Body of pancreas (tissue), 4 donors: ENCODE measurements at places on chromosomes 5 and 9.
A peak's percentile ranks its signal among the peaks of the same experiment; 100 is the strongest.

GRCh38 chr5:174735498-174736330 lies 11.3 kb downstream of the MSX2 start:
- no peak overlapping the region for H3K4me3 ChIP-seq
- no peaks in the 10 kb centered on the region for H3K36me3 ChIP-seq
- no peak overlapping the region for H3K27ac ChIP-seq
- peaks cover 19% of the 10 kb centered on the region for H3K4me1 ChIP-seq
- DNase-seq = peak; percentile 38

DNA sequence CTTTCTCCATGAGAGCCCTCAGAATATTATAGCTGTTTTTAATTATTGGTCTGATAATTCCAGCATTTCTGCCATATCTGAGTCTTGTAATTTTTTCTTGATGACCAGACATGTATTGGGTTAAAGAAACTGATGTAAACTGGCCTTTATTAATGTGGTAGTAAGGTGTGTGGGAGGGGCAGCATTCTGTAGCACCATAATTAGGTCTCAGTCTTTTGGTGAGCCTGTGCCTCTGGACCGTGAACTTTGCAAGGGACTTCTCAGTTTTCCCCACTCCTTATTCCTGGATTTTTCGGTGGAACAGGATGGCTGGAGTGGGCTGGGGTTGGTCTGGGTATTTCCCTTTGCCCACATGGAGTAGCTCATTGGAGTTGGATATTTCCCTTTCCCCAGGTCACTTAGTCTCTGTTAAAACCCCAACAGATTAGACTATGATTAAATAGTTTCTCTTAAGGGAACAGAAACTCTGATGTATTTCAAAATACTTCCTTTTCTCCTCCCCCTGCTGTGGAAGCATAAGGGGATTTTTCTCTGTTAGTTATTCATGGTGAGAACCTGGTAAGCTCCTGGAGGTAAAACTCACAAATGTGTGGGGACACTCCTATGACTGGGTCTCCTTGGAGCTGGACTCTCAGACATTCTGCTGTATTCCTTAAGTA lies 52.4 kb downstream of the FSD1L start:
- no peaks in the 10 kb centered on the region for H3K36me3 ChIP-seq
- no peak overlapping the region for H3K27ac ChIP-seq
- H3K27me3 ChIP-seq = no peaks in the 10 kb centered on the region
- no peak overlapping the region for H3K4me3 ChIP-seq
- no peaks in the 10 kb centered on the region for H3K4me1 ChIP-seq
- DNase-seq = no peak

GRCh38 chr5:125409861-125410536 lies 663.6 kb upstream of the ZNF608 start:
- peaks cover 56% of the 10 kb centered on the region for H3K4me1 ChIP-seq
- H3K27me3 ChIP-seq = no peaks in the 10 kb centered on the region
- peak overlapping the region; percentile 58 for H3K27ac ChIP-seq
- no peak for DNase-seq
- H3K36me3 ChIP-seq = no peaks in the 10 kb centered on the region

- no peak overlapping the region for H3K27ac ChIP-seq
- no peak overlapping the region for H3K4me3 ChIP-seq
- H3K4me1 ChIP-seq = peaks cover 3% of the 10 kb centered on the region
- H3K36me3 ChIP-seq = no peaks in the 10 kb centered on the region
Observed at GRCh38 chr5:142972064-142972570, 201.9 kb downstream of the ARHGAP26 start.

DNA sequence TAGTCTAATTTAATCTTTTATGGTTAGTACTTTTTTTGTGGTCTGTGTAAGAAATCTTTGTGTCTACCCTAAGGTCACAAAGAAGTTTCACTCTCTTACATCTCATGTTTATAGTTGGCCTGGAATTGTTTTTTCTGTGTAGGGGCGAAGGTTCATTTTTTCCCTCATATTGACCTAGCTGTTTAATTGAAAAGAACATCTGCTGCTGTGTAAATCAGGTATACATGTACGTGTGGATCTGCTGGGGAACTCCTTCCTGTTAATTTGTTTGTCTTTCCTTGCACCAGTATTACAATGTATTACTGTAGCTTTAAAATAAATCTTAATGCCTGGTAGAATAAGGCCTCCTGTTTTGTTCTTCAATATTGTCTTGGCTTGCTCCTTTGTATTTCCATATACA lies 37.8 kb downstream of the EXOSC2 start:
- peaks cover 20% of the 10 kb centered on the region for H3K4me1 ChIP-seq
- DNase-seq = no peak

- no peaks in the 10 kb centered on the region for H3K36me3 ChIP-seq
- peaks cover 50% of the 10 kb centered on the region for H3K4me1 ChIP-seq
- peak overlapping the region; percentile 100 for H3K27ac ChIP-seq
- H3K4me3 ChIP-seq = peak overlapping the region; percentile 90
- no peaks in the 10 kb centered on the region for H3K27me3 ChIP-seq
Observed at GRCh38 chr9:33818847-33819500, 2.0 kb downstream of the UBE2R2 start.

DNA sequence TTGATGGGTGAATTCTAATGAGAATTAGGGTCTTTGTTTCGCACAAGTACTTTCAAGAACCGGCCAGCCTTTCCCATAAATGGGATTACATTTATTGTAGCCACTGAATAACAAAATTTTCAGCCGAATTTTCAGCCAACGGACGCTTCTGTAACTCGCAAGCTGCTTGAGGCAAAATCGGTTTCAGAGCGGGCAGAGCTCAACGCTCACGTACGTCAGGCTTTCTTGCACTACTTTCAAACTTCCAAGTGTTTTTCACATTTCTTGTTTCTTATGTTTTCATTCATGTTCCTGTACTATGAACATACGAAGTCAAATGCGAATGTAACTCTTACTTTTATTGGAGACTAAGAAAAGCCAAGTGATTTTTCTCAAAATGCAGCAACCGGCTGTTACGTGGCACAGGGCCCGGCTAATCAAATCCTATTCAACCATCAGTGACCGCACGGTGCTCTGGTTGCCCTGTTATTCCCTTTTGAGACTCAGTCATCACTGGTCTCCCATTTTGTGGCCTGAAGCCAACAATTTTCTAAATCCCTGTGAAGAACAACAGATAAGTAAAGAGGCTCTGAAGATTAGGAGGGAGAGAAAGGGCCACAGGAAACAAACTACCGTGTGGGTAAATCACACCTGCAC lies 68.5 kb downstream of the SLC28A3 start:
- no peak overlapping the region for H3K4me3 ChIP-seq
- no peak overlapping the region for H3K27ac ChIP-seq
- DNase-seq = no peak
- H3K27me3 ChIP-seq = no peaks in the 10 kb centered on the region
- H3K4me1 ChIP-seq = no peaks in the 10 kb centered on the region
- no peaks in the 10 kb centered on the region for H3K36me3 ChIP-seq

- no peaks in the 10 kb centered on the region for H3K4me1 ChIP-seq
- no peaks in the 10 kb centered on the region for H3K27me3 ChIP-seq
- no peak overlapping the region for H3K4me3 ChIP-seq
- DNase-seq = no peak
- H3K27ac ChIP-seq = no peak overlapping the region
Observed at GRCh38 chr9:7788772-7789171, 10.8 kb downstream of the DMAC1 start.

DNA sequence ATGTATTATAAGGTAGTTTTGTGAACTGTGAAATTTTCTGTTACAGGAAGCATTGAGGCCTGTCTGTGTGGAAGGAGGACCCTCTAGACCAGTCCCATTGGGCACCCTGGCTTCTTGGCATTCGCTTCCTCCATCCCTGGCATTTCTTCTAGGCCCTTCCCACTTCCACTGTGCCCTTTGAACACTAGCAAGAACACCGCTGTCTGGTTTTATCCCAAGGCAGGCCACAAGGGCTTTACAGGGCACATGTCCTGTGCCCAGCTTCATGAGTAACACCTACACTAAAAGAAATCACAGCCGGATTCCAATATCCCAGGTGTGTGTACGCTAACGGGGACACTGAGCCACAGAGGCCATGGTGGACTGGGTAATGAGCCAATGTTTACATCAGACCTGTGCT lies 99.8 kb downstream of the ADRB2 start:
- H3K36me3 ChIP-seq = no peaks in the 10 kb centered on the region
- no peak overlapping the region for H3K27ac ChIP-seq
- no peak for DNase-seq
- no peaks in the 10 kb centered on the region for H3K27me3 ChIP-seq

DNA sequence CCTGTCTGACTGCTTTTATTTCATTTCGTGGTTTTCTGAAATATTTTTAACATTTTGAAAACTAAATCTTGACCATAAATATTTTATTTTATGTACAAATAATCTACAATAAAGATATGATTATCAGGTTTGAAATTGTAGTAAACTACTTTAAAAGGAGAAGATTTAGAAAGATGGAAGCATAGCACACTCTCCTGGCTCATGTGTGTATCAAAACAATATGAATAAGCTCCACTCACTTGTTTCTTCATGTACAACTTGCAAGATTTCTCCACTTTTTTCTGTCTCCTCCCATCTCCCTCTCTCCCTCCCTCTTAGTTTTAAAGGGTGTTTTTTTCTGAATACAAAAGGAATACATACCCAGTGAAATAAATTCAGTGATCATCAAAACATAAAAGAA lies 15.4 kb upstream of the VPS13A start:
- no peak overlapping the region for H3K27ac ChIP-seq
- H3K4me1 ChIP-seq = peaks cover 1% of the 10 kb centered on the region
- H3K4me3 ChIP-seq = no peak overlapping the region

GRCh38 chr5:132001647-132002561 lies 9.6 kb downstream of the ACSL6 start:
- no peak overlapping the region for H3K4me3 ChIP-seq
- peaks cover 34% of the 10 kb centered on the region for H3K4me1 ChIP-seq
- H3K27me3 ChIP-seq = no peaks in the 10 kb centered on the region
- peak overlapping the region; percentile 40 for H3K27ac ChIP-seq
- no peaks in the 10 kb centered on the region for H3K36me3 ChIP-seq

- no peak overlapping the region for H3K4me3 ChIP-seq
- no peaks in the 10 kb centered on the region for H3K4me1 ChIP-seq
- DNase-seq = no peak
- H3K27ac ChIP-seq = no peak overlapping the region
Observed at GRCh38 chr9:95841377-95841776, 34.1 kb upstream of the ERCC6L2 start.

GRCh38 chr5:36346896-36347690 lies 45.4 kb upstream of the RANBP3L start:
- H3K36me3 ChIP-seq = no peaks in the 10 kb centered on the region
- no peak overlapping the region for H3K4me3 ChIP-seq
- no peak overlapping the region for H3K27ac ChIP-seq

GRCh38 chr5:138068742-138069600 lies 14.9 kb upstream of the WNT8A start:
- H3K36me3 ChIP-seq = no peaks in the 10 kb centered on the region
- no peak overlapping the region for H3K4me3 ChIP-seq
- peak; percentile 86 for DNase-seq
- no peak overlapping the region for H3K27ac ChIP-seq
- H3K27me3 ChIP-seq = no peaks in the 10 kb centered on the region

- H3K4me3 ChIP-seq = no peak overlapping the region
- H3K36me3 ChIP-seq = no peaks in the 10 kb centered on the region
- H3K27ac ChIP-seq = no peak overlapping the region
- no peaks in the 10 kb centered on the region for H3K27me3 ChIP-seq
- no peak for DNase-seq
Observed at GRCh38 chr5:146940295-146940694, 61.7 kb upstream of the PPP2R2B start.

- no peaks in the 10 kb centered on the region for H3K27me3 ChIP-seq
- no peak overlapping the region for H3K27ac ChIP-seq
- DNase-seq = no peak
- H3K36me3 ChIP-seq = no peaks in the 10 kb centered on the region
- H3K4me3 ChIP-seq = no peak overlapping the region
- H3K4me1 ChIP-seq = no peaks in the 10 kb centered on the region
Observed at GRCh38 chr9:64773491-64773931, 511.5 kb downstream of the FOXD4L5 start.

DNA sequence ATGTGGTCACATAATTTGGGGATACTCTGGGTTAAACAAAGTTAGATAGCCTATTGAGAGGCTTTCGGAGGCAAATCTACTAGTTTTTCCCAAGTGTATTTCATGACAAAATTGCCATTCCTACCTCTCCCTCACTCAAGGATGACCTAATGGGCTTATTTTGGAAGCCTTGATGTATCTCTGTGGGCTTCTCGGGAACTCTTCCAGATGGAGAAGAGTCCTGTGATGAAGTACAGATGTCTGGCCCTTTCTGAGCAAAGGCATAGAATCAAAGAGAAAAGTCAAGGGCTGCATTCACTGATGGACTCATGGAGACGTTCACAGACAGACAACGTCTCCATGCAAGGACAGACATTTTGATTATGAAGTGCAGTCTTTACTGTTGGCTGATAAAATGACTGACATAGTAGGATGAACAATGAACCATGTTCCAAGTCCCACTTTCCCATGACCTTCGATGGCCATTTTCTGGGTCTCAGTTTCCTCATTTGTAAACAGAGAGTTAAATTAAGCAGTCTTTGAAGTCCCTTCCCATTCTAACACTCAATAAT lies 347.2 kb upstream of the CD180 start:
- DNase-seq = no peak
- H3K27ac ChIP-seq = no peak overlapping the region
- H3K36me3 ChIP-seq = no peaks in the 10 kb centered on the region
- no peak overlapping the region for H3K4me3 ChIP-seq
- peaks cover 1% of the 10 kb centered on the region for H3K4me1 ChIP-seq
- H3K27me3 ChIP-seq = no peaks in the 10 kb centered on the region

GRCh38 chr9:115651461-115651860 lies 502.1 kb upstream of the PAPPA start:
- H3K4me1 ChIP-seq = no peaks in the 10 kb centered on the region
- DNase-seq = no peak
- H3K36me3 ChIP-seq = no peaks in the 10 kb centered on the region
- H3K27ac ChIP-seq = no peak overlapping the region

DNA sequence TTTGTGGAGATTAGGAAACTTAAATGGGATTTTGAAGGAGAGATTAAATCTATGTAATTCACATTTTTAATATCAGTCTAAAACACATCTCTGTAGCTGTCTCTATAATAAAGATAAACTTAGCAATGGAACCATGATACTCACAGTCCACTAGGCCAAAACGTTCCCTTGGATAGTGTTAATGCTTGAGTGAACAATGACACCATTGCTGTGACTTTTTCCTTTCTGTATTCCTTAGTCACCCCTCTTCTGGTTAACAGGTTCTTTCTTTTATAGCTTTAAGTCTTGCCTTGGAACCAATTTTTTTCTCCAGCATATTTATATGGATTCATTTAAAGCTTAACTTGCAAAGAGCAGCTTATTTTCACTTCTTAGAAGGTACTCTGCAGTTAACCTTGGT lies 63.3 kb downstream of the INSL6 start:
- no peak overlapping the region for H3K27ac ChIP-seq
- DNase-seq = no peak
- H3K27me3 ChIP-seq = no peaks in the 10 kb centered on the region
- H3K4me3 ChIP-seq = no peak overlapping the region

GRCh38 chr9:6183227-6183551 lies 32.4 kb upstream of the IL33 start:
- no peaks in the 10 kb centered on the region for H3K27me3 ChIP-seq
- H3K4me1 ChIP-seq = no peaks in the 10 kb centered on the region
- no peak for DNase-seq
- no peak overlapping the region for H3K27ac ChIP-seq
- H3K36me3 ChIP-seq = no peaks in the 10 kb centered on the region
- no peak overlapping the region for H3K4me3 ChIP-seq
